Stromal cell of bone marrow (primary cell): ENCODE measurements at places on chromosomes 5 and 9.

- DNase-seq, result no peak
Observed at GRCh38 chr5:131382407-131383395, 118.8 kb downstream of the CDC42SE2 start.

DNA sequence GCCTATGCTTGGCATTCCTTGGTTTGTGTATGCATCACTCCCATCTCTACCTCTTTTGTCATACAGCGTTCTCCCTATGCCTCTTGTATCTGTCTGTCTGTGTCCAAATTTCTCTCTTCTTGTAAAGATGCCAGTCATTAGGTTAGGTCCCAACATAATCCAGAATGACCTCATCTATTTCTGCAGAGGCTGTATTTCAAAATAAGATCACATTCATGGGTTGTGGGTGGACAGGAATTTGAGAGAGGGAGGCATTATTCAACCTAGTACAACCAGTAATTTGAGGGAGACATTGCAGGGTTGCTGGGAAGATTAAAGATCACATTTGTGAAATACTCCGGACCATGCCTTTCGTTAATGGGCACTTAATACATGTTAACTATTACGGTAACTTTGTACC lies 155.0 kb downstream of the MAN2A1 start:
- DNase-seq, result peak; percentile 58

GRCh38 chr5:142680605-142681259 lies 5.2 kb downstream of the FGF1 start:
- DNase-seq, result no peak

- DNase-seq, result no peak
Observed at GRCh38 chr5:137091472-137091871, 407.7 kb downstream of the SPOCK1 start.

- no peak for DNase-seq
Observed at GRCh38 chr5:38149815-38150195, 108.6 kb upstream of the EGFLAM start.

- no peak for DNase-seq
Observed at GRCh38 chr5:76978869-76979268, 26.0 kb downstream of the CRHBP start.

DNA sequence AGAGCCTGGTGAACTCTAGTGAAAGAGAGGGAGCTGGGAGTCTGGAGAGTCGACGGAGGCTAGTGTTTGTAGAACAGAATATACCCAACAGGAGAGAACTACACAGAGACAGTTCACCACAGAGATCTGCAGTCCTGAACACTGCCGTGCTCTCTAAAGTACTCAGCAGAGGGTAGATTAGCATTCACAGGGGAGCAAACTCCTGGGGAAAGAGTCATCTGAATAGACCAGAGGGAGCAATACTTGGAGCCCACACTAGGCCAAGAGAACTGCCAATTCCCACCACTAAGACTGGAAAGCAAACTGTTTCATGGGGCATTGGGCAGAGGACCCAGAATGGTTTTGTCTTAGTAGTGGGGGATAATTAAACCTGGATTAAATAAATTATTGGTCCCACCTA lies 235.6 kb downstream of the EDIL3 start:
- no peak for DNase-seq

- DNase-seq, result no peak
Observed at GRCh38 chr9:100196215-100196614, 97.2 kb downstream of the INVS start.

DNA sequence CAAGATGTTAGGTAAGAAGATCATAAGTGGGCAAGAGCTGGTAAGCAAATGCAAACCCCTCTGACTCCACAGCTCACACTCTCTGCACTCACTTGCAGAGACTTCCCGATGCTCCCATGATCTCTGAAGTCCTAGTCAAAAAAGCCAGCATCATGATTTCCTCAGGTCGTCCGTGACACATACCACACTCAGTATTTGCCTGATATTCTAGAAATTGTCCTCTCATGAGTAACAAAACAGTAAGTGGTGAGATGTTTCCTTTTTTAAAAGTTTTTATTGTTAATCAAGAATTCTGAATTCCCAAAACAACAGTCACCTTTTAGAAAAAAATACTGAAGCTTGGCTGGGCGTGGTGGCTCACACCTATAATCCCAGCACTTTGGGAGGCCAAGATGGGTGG lies 194.6 kb downstream of the DENND1A start:
- no peak for DNase-seq

DNA sequence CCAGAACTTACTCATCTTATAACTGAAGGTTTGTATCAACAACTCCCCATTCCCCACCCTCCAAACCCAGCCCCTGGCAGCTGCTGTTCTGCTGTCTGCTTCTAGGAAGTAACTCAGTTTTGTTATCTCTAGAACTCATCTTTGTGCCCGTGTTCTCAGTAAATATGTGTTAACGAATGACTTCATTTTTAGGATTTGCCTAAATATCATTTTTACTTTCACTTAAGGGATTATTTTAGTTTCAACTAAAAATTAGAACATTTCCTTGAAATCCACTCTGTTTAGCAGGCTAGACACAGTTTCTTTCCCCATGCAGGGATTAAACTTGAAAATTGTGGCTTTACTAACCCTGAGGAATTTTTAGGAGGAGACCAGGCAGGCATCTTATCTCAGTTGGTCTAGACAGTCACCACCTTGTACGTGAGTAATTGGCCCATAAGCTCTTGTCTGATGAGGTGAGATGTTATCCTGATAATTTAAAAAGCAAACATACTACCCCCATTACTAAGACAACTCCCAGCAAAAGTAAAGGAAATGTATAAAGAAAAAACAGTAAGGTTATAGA lies 68.2 kb upstream of the TNFAIP8 start:
- DNase-seq, result no peak

- no peak for DNase-seq
Observed at GRCh38 chr5:82694711-82695285, 382.4 kb downstream of the TMEM167A start.

GRCh38 chr5:132385326-132386105 lies 16.0 kb downstream of the SLC22A5 start:
- DNase-seq, result peak; percentile 56

DNA sequence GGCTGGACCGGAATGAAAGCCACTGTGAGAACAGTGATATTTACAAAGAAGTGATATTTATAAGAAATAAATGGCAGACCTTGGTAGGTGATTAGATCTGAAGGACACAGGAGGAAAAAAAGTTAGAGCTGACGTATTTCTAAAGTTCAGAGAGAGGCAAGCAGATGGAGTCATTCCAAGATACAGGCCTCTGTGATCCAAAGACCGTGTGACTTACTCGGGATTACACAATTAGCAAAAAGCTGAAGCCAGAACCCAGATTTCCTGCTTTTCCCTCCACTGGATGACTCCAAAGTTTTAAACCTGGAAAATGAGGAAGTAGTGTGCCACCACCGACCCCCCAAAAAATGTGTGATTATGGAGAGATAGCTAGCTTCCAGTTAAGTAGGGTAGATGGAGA lies 3.1 kb upstream of the DOCK8 start:
- peak; percentile 6 for DNase-seq

DNA sequence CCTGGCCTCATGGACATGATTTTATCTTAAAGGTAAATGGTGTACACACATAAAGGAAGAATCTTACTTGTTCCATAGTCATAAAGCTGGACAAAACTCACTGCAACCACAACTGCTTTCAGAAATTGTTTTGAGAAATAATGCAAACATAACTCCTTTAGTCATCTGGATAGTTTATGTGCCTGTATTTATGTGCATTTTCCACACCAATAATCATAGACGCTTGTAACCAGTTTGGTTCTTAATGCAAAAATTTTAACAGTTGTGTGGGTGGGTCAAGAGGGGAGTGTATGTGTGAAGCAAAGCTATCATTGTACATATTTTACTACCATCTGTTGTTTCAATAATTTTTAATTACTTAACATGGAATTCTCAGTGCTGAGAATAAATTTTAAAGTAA lies 80.1 kb downstream of the EFNA5 start:
- DNase-seq, result no peak

DNA sequence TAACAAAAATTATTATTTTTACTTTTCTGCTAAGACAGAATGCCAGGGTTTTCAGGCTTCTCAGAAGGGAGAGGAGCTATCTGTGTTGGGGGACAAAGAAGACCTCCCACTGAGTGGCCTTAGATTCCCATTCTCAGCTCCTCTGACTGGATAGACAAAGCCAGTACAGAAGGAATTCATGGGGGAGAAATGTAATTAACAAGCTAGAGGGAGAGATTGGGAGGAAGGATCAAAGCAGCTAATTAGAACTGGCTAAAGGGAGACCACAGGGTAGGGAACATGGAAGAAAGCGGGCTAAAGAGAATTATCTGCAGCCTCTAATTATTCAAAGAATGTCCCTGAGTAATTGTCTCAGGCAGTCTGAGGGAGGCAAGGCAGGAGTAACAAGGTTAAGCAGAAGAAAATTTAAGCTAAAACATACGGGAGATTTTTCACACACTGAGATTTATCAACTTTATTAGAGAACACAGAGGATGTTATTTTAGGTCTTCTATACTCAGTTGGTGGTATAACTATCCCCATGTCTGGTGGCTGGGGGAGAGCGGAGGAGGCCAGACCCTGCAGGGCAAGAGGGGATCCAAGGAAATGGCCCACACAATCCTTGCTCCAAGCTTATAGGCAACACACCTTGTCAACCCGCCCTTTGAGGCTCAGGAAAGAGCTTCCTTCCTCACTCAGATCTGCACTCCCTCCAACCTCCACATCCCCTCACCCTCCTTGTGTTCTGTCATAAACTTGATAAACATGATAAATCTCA lies 87.7 kb upstream of the LRRTM2 start:
- DNase-seq, result no peak

GRCh38 chr9:104092875-104093600 lies 1.1 kb upstream of the SMC2 start:
- DNase-seq, result no peak

GRCh38 chr5:98656125-98656795 lies 117.2 kb upstream of the RGMB start:
- peak; percentile 49 for DNase-seq

GRCh38 chr5:174294891-174295620 lies 249.6 kb downstream of the NSG2 start:
- DNase-seq, result no peak

- no peak for DNase-seq
Observed at GRCh38 chr9:125438506-125439433, 177.1 kb downstream of the GAPVD1 start.

DNA sequence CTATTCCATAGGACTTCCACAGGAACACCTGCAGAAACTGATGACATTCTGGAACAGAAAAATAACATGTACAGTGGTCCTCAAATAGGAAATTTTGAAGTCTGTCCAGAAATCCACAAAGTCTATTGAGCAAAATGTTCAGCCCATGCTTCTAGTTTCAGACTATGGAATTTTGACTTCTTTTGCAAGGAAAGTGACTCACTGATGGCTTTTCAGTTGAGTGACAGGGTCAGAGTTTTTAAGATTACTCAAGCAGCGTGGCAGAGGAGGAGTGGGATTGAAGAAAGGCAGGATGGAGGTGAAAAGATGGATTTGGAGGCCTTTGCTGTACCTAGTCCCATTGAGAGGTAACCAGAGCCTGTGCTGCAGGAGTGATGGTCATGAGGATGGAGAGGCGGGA lies 151.5 kb downstream of the GOLPH3 start:
- DNase-seq, result no peak

GRCh38 chr5:159471904-159472303 lies 141.6 kb upstream of the IL12B start:
- DNase-seq, result no peak

GRCh38 chr5:78830528-78831046 lies 154.5 kb downstream of the ARSB start:
- no peak for DNase-seq
